Foreskin keratinocyte (primary cell): ENCODE measurements at places on chromosomes 2 and 18. TPM values are rescaled to one million over a fixed set of nuclear protein-coding genes. Genes with fewer than 3 reads are reported as not detected.

POLR1B gene
- total RNA-seq: 26.1 and 32.4 TPM in 2 replicates

UGT1A3 gene
- 0.14 and 0.88 TPM in 2 replicates for total RNA-seq

OTOF gene
- not detected in 2 replicates for total RNA-seq

DNA sequence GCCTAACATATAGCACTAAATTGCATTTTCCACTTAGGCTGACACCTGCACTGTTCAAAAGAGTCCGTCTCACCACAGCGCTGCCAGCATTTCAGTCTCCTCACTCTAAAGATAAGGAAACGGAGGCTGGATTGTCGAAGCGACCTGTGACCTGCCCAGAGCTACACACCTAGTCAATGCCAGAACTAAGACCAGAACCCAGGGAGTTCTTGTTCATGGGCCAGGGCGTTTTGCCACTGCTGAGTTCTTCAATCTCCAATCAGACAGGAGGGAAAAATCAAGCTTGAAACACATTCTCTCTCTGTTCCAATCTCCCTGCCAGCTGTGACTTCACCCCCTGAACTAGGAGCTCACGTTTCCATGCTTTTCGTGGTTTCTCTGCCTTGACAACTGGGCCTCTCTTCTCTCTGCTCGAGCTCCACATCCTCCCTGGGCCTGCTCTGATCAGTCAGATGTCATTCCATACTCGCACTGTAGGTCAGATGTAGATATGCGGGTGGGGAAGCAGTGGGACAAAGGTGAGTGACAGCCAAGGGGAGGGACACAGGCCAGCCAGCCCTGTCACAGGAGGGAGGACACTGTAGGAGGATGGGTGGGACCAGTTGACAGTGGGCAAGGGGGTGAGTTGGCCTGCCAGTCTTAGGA lies 221.1 kb upstream of the SMAD2 start:
- no peak for DNase-seq

- DNase-seq: peak; percentile 77
These were observed 4.6 kb downstream of the SP140 start for GRCh38 chr2:230230087-230230486.

GRCh38 chr18:48979944-48980890 lies 29.5 kb upstream of the SMAD7 start:
- DNase-seq: no peak

ECEL1 gene
- not detected in 2 replicates for total RNA-seq

EFEMP1 gene
- 109 and 182 TPM in 2 replicates for total RNA-seq

NEMP2 gene
- 4.4 and 5.6 TPM in 2 replicates for total RNA-seq

GRCh38 chr2:195575016-195575415 lies 82.0 kb upstream of the SLC39A10 start:
- DNase-seq: no peak

ACKR3 gene
- total RNA-seq: 1.8 and 2.8 TPM in 2 replicates

EDAR gene
- 0.03 TPM in 1 of 2 replicates, not detected in the other for total RNA-seq

ANKRD30BL gene
- total RNA-seq: not detected in 2 replicates

CNDP1 gene
- not detected in 2 replicates for total RNA-seq

GPR45 gene
- total RNA-seq: not detected in 2 replicates

TCF23 gene
- total RNA-seq: 0.03 and 0.04 TPM in 2 replicates

TTC21B gene
- 9.8 and 12.0 TPM in 2 replicates for total RNA-seq

IL36G gene
- total RNA-seq: 0.32 and 0.85 TPM in 2 replicates

TMEM182 gene
- 2.9 and 3.4 TPM in 2 replicates for total RNA-seq

GRCh38 chr2:1676913-1677820 lies 67.1 kb downstream of the PXDN start:
- DNase-seq: no peak

ERFE gene
- total RNA-seq: 0.28 and 0.75 TPM in 2 replicates

DNA sequence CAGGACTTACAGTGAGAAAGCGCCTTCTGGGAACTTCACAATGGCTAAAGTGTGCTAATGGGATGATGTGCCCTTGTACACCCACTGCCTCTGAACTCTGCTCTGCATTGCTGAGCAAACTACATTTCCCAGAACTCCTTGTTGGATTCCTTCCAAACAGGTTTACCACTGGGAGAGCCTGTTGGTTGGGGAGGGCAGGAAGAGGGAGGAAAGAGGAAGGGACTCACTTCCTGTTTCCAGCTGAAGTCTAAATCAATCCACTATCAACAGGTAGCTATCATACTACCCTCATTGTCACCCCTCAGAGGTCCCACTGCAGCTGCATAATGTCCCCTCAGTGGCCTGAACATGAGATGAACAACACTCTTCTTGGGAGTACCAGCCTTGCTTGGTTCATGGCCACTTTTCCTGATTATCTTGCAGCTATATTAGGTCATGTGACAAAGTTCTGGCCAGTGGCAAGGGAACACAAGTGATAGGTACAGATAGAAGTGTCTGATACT lies 109.7 kb downstream of the MSH2 start:
- DNase-seq: no peak

DNA sequence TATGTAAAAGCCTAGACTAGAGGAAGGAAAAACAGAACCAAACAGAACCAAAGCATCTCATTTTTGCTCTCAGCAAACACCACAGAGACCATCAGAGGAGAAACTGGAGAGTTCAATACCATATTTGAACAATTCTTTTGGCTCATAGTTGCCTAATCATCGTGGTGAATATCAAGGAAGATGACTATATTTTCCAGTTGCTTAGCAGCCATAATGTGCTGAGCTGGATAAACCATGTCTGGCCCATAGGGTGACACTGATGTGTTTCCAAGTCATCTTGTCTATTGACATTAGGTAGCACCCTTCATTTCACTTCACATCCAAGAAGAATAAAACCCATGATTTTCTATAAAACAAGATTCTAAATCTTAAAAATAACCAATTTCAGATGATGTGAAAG lies 5.9 kb upstream of the XRCC5 start:
- DNase-seq: no peak

ANKRD62 gene
- not detected in 2 replicates for total RNA-seq

KIF5C gene
- 0.07 and 0.11 TPM in 2 replicates for total RNA-seq

- no peak for DNase-seq
These were observed 5.6 kb downstream of the FBXO36 start for GRCh38 chr2:229927817-229928321.

GRCh38 chr2:139529080-139529479 lies 748.9 kb upstream of the NXPH2 start:
- DNase-seq: peak; percentile 18

DNA sequence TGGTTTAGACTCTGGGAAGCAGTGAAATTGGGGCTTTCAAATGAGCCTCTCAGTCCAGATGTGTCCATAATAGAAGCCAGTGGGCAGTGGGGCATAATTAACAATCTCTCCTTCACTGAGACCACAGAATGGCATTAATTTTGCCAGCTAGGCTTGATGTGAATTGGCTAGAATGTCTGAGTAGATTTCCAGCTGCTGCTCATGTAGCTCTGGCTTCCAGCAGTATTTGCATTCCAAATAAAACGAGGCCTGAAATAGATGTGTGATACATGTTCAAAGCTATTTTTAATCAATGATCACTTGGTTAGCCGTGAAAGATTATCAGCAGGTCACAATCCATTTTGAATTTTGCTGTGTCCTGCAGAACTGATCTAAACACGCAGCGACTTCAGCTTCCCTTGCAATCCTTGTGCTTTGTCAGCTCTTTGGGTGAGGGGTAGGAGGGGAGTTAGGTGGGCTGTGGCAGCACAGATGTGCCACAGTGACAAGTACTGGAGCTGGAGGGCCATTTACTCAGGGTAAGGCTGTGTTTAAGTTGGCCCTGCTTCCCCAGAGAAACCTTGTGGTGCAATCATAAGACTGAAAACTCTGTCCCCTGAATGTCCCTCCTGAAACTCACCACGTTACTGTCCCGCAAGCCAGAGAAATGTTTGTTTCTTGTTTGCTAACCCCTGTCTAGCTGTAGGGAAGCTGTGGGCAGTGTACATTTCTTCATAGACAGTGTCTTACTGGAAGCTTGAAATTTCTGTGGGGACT lies 56.9 kb upstream of the TMEM178A start:
- no peak for DNase-seq

GRCh38 chr18:21441670-21442069 lies 158.8 kb downstream of the ESCO1 start:
- DNase-seq: no peak

- DNase-seq: no peak
These were observed 40.1 kb upstream of the EPHA4 start for GRCh38 chr2:221612161-221612560.

- peak; percentile 13 for DNase-seq
These were observed 726.4 kb upstream of the CDH2 start for GRCh38 chr18:28903306-28903705.

IL36A gene
- total RNA-seq: not detected in 2 replicates

- no peak for DNase-seq
These were observed 26.7 kb downstream of the ITGA4 start for GRCh38 chr2:181483876-181484275.

DNA sequence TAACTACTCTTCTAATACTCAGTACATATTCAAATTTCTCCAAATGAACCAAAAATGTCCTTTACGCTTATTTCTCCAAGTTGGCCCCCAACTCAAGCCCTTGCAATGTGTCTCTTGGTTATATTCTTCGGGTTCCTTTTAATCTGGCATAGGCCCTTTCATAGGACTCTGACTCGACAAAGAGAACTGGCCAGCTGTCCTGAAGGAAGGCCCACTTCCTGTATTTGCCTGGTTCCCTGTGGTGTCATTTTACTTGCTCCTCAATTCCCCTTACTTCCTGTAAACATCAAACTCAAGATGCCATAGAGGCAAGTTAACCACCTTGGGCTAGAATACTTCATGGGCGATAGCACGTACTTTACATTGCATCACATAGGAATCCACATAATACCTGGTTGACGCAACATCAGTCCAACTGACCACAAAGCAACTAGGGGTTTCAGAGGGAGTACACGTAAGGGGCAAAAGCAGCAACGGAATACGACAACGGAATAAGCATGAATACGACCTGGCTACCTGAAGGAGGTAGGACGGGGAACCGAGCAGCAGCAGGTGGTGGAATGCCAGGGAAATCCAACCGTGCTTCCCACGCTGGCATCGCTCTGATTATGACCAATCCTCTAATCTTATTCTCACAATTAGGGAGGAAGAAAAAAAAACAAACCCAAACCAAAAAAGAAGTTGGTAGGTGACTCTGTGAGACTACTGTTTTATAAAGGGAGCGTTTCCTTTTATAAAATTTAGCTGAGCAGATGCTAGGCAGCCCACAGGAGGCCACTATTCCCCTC lies 823 bp upstream of the GORASP2 start:
- DNase-seq: no peak

GRCh38 chr2:164084066-164084465 lies 348.3 kb upstream of the FIGN start:
- DNase-seq: no peak

- DNase-seq: no peak
These were observed 1130.2 kb downstream of the DSC3 start for GRCh38 chr18:29912351-29912750.

DNA sequence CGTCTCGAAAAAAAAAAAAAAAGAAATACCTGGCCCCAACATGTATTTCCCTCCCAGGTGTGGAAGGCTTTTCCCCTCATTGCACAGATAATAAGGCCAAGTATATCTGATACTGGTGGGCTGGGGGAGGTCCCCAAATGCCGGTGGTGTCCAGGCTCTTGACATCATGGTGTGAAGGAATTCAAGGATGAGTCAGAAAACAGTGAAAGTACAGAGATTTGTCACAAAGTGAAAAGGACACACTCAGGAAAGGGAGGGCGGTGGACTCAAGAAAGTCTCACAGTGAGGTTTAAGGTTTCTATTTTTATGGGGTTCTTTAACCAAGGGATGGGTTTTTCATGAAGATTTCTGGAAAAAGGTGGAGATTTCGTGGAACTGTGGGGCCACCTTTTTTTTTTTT lies 37.8 kb upstream of the FZD5 start:
- no peak for DNase-seq

- no peak for DNase-seq
These were observed 91.9 kb downstream of the EPHA4 start for GRCh38 chr2:221480163-221480562.

DNA sequence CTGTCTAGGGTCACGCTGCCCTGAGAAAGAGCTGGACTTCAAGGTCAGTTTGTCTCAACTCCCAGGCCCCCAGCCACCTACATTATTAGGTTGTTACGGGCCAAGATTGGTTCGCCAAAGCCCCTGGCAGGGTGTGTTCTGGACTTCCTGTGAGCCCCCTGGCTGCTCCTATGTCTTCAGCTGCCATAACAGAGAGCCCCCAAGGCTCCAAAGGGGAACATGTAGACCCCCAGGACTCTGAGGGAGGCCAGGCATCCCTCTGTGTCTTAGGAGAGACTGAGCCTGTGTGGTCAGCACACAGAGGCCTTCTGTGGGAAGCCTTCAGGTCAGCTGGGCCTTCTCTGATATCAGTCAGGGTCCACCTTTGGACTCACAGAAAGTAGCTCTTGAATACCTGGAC lies 58.3 kb downstream of the INHBB start:
- DNase-seq: no peak

RPE gene
- total RNA-seq: 55.9 and 62.3 TPM in 2 replicates

- DNase-seq: no peak
These were observed 632.8 kb downstream of the TSN start for GRCh38 chr2:122388208-122388607.

DNA sequence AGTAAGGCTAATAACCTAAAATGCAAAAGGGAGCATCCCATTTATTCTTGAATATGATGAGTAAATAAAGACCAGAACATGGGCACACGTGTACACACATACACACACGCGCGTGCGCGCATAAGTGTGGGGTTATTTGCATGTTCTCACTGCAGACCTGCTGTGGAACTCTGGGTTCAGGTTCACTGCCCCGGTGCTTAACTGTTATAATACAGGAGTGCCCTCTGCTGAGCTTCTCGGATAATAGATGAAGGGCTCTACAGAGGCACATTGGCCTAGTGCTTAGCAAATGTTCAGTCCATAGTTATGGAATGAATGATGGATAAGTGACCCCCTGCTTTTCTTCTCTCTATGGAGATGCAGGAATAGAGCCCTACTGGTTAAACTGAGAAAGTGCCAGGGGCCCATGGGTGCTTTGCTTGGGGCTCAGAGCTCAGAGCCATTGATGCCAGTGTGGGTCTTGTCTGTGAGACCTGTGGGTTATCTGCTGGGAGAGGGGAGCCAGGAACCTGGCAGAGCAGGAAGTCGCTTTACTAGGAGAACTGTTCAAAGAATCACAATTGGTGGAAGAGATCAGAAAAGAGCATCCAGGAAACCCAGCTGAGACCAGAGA lies 3.6 kb upstream of the ARL4C start:
- DNase-seq: peak; percentile 37

DNA sequence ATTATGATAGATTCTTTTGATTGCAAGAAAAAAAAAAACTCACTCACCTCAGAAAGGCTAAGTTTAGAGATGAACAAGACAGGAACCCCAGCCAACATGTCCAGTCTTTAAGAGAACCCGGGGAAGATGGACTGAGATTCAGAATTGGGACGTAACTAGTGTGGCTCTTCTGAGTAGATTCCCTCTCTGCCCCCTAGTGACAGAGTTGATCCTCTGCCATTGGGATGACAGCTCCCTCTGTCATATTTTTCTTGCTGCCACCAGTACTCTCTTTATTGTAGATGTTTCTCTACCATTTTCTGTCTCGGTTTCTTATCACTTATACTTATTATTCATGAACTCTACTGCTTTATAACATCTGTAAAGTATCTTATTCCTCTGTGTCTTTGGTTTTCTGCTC lies 77.7 kb downstream of the GULP1 start:
- peak; percentile 10 for DNase-seq

DNA sequence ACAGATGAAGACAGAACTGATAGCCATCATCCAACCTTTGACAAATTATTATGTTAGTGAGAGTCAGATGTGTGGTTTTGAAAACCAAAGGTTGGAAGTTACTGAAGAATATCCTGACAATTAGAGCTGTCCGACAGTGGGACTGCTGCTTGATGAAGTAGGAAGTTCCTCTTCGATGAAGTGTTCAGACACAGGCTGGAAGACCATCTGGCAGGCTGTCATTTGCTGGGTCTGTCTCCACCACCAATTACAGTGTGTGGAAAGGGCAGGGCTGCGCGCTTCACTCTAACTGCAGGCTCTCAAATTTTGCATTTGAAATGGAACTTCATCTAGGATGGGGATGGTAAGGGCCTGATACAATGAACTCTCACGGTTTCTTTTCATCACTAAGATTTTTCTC lies 313.8 kb downstream of the PIK3C3 start:
- no peak for DNase-seq
